ENCODE measurements at places on chromosomes 1 and 21.
A peak's percentile ranks its signal among the peaks of the same experiment; 100 is the strongest.

DNA sequence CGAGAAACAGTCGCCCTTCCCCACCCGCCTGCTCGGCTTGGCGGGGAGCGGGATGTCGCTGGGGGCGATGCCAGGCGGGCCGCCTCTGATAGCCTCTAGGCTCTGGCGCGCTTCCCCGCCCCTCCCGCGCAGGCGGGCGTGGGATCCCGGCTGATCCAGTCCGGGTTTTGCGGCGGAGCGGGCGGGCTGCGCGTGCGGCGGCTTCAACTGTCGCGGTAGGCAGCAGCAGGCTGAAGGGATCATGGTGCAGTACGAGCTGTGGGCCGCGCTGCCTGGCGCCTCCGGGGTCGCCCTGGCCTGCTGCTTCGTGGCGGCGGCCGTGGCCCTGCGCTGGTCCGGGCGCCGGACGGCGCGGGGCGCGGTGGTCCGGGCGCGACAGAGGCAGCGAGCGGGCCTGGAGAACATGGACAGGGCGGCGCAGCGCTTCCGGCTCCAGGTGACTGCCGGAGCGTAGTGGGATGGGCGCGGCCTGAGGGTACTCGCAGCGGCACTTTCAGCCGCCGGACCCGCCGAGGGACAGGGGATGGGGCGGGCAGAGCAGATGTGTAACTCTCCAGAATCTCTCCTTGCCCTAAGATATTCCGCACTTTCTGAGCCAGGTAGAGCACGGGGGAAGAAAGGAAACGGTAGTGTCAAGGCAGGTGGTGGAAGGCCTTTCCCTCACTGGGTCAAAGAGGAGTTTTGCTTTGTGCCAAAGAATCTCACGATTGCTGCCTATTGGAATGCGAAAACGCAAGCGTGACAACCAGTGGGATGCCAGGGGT lies at the start of gene FAAH:
Gene FAAH, plus strand, starts transcription at position 210 of the 764 bp plus-strand sequence. Its CDS starts 32 bp downstream, at position 242.
- peak; percentile 43 for DNase-seq

DNA sequence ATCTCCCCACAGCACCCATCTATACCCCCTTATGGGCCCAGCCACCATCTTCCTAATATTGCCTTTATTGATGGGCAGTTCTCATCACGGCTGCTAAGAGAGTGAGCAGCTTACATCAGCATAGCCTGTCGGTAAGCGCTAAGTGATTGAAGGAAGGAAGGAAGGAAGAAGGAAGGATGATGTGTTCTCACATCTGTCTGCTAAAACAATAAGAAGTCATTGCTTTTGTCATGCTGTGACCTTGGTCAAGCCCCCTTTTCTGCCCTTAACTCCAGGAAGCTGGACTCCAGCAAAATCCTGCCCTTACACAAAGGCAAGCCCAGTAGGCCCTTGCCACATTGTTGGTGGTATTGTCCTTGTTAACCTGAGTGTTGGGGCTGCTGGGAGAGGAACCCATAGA lies 165.0 kb downstream of the ETS2 start:
- DNase-seq, result no peak

DNA sequence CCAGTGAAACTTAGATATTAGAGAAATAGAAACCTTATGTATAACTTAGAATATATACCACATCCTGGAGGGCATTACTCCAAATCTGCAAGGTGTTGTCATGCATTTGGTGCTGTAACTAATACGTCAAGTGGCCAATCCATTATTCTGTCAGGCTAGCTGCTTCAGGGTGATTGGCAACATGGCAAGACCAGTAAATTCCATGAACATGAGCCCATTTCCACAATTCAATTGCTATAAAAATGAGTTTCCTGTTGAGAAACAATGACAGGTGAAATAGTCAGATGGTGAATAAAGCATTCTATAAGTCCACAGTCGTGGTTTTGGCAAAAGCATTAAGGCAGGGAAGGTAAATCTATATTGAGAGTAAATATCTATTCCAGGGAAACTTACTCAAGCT lies 566.0 kb downstream of the ADGRL2 start:
- DNase-seq, result no peak

DNA sequence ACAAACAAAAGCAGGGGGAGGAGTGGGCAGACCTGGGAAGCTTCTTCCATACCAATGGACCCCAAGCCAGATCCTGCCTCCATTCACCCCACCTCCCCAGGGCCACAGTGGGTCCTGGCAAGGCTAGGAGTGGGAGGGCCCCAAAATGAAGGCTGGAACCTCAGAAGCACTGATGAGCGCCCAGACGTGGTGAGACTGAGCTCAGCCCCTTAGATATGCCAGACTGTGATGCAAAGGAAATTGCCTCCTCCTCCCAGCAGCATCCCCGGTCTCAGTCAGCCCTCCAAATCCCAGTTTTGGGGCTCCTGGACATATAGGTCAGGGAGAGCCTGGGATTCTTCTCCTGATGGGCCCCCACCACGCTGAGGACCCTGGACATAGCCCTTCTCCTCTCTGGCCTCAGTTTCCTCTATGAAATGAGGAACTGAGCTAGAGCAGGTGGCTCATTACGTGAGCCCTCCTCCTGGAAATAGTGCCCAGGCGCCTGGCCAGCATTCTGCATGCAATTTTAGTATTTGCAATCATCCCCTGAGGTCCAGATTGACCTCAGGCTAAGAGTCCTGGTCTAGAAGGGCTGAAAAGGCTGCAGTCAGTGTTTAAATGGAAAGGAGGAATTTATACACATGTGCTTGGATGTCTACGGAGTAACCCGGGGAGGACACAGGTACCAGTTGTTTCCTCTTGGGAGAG lies 33.5 kb downstream of the RHBG start:
- DNase-seq, result no peak

- no peak for DNase-seq
These were observed 92.9 kb downstream of the DPYD start for GRCh38 chr1:97827887-97828286.
